Stimulated activated CD4-positive, alpha-beta T cell treated with anti-CD3 and anti-CD28 coated beads, Interleukin-1b, Interleukin-23, amount 100 ng/mL, for 24 hours (primary cell): ENCODE measurements at places on chromosomes 4 and X.

- no peak for DNase-seq
These were observed 473.4 kb downstream of the INPP4B start for GRCh38 chr4:142372530-142373260.

DNA sequence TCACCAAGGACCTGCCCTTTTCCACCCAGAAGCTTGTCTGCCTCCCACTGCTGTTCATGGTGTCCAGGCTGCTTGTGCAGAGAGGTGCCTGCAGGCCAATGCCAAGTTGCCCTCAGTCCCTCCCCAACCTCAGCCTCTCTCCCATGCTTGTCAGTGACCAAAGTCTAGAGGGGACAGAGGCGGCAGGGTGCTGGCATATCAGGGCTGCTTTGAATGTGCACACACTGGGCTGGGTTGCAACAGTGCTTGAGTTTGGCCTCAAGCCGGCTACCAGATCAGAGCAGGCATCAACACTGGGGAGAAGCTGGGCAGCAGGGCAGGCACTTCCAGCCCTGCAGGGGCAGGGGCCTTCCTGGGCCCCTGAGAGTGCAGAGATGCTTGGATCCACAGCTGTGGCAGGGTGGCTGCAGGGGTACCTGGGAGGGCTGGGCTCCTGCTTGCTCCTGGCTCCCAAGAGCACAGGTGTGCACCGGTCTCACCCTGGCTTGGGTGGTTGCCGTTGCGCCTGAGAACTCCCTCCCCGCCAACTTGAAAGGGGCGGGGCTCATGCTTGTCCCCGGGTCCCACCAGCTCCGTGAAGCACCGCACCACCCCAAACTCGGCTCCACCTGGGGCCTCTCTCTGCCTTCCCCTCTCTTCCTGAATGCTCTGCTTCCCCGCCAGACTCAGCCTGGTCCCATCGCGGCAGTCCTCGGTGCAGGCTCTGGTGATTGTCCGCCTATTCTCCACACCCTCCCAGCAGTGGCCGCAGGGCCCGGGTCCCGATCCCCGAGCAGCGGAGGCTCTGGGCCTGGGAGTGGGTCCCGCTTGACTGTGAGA is 1681.9 kb upstream of the ADGRL3 start:
- DNase-seq: no peak

DNA sequence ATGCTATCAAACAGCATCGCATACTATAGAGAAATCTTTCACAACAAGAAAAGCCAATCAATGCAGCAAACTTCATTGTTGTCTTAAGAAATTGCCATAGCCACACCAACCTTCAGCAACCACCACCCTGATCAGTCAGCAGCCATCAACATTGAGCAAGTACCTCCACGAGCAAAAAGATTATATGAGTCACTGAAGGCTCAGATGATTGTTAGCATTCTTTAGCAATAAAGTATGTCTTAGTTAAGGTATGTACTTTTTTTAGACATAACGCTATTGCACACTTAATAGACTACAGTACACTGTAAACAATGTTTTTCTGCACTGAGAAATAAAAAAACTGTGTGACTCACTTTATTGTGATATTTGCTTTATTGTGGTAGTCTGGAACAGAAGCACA is 37.8 kb upstream of the FUNDC1 start:
- no peak for DNase-seq

- DNase-seq: no peak
These were observed 11.5 kb upstream of the NKX1-1 start for GRCh38 chr4:1417522-1418390.

DNA sequence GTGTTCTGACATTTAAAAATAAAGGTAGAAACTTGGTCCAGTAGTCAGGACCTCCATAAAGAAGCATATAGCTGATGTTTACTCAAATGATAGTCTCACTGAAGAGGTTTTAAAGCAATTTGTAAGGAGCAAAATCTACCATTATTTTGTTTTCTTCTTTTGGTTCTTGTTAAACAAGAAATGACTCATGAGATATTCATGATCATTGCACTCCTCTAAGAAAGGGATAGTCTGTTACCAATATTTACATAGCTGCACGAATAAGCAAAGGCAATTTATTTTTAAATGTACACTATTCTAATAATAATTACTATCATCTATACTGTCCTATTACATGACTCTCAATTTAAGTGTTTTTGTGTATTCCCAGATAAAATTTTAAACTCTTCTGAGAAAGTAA is 397.9 kb downstream of the FAM47B start:
- no peak for DNase-seq

- DNase-seq: no peak
These were observed 11.8 kb downstream of the CLCN5 start for GRCh38 chrX:49934148-49934547.

DNA sequence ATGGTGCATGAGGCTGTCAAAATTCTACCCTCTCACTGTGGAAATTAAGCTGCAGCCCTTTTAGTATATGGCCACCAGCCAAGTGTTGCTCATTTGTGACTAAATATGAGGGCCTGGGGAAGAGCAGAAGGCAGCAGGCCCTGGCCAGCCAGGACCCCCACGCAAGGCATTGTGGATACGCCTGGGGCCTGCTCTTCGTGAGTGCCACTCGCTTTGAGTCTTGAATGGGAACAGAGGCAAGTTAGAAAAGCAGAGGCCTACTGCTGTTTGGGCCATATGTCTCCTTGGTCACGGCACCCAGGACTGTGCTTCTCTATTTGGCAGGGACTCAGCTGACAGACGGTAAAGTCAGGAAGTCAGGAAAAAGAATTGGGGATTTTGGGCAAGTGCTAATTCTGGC is 10.9 kb downstream of the RTL5 start:
- DNase-seq: no peak

- no peak for DNase-seq
These were observed 66.8 kb upstream of the NKX1-1 start for GRCh38 chr4:1472911-1473518.

GRCh38 chr4:186727977-186728519 is 4.4 kb upstream of the FAT1 start:
- DNase-seq: no peak

- no peak for DNase-seq
These were observed 33.9 kb downstream of the GPRIN3 start for GRCh38 chr4:89273741-89274141.

GRCh38 chr4:173270312-173271027 is 63.7 kb downstream of the HMGB2 start:
- DNase-seq: no peak

GRCh38 chr4:182231496-182231895 is 11.7 kb upstream of the TENM3 start:
- DNase-seq: no peak

- DNase-seq: no peak
These were observed 8.8 kb downstream of the EPHA5 start for GRCh38 chr4:65661471-65661870.

DNA sequence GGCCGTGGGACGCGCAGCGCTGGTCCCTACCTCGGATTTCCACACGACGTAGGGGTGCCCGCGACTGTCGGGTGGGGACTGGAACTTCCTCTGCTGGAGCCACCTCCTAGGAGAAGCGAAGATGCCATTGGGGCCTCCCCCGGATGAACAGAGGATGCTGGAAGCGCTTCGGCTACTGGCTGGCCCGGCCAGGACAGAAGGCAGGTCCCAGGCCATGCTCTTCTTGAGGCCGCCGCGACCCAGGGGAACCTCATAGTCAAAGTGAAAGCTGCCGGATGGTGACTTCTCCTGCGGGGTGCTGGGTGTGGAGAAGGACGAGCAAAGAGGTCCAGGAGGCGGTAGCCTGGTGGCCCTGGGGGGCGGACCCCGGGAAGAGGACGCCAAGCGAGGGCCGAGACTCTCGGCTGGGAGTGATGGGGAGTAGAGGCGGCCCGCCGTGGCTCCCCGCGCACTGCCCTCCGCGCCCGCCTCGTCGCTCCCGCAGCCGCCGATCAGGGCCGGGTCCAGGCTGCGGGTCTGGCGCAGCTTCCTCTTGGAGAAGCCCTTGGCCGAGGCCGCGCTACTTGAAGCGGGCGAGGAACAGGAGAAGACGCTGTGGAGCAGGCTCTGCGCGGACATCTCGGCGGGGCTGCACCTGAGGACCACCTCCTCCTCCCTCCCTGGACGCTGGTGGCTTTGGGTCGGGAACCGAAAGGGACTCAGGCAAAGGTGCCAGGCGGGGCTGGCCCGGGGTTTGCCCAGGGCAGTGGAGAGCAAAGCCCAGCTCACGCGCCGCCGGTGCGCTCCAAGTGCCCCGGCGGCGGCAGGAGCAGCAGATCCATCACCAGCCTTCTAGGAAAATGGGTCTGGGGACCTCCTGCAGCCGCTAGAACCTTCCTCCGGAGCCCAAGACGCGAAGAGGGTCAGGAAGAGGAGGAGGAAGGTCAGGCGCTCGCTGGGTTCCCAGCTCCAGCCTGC is 1.2 kb downstream of the ARHGAP6 start:
- DNase-seq: no peak

GRCh38 chr4:151004222-151004621 is 10.9 kb downstream of the LRBA start:
- no peak for DNase-seq

- no peak for DNase-seq
These were observed 1.7 kb downstream of the WDR45 start for GRCh38 chrX:49077941-49078340.

DNA sequence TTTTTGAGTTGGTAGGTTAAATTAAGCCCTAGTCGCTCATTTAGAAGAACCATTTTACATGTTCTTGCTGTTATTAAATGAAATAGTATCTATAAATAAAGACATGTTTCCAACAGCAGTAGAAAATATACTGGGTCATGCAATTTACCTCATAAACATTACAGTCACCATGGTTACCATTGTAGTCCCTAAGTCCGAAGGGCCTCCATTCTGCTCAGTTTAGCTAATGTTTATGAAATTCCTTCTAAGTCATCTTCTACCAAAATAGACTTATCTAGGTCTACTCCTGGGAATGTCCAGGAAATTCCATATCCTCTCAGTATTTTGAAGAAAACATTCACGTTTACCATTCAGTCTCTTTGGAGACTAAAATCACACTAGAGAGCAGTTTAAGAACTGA is 292.5 kb upstream of the DCAF8L1 start:
- DNase-seq: no peak

- DNase-seq: no peak
These were observed 70.7 kb downstream of the SUPT20HL2 start for GRCh38 chrX:24243188-24243587.

DNA sequence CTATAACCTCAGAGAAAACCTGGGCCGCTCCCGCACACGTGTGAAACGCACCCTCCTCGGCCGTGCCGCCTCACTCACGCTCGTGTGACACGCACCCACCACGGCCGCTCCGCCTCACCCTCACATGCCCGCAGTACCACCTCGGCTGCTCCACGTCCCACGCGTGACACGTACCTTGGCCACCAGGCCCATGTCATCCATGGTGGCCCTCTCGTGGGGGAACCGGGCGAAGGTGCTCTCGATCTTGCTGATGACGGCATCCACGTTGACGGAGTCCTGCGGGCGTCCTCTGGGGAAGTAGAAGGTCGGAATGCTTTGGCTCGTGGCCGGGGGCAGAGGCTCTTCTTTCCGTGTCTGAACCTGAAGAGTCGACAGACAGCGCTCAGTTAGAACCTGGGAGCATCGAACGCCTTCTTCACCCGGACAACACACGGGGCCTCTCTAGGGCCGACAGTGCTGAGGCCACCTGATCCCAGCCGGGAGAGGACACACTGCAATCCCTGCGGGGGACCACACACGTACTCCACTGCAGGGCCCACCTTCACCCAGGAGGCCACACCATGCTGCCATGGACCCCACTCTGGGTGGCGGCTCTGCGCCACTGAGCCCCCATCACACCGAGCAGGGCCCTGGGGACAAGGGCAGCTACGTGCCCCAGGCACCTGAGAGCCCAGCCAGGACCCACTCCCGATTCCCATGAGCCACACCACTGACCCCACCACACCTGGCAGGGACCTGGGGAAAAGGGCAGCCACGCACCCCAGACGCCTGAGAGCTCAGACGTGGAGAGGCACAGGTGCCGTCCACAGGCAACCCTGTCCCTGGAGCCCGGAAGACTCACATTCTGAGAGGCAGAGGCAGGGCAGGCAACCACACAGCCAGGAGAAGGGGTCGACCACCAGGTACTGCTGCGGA is 25.2 kb downstream of the PPP2R3B start:
- no peak for DNase-seq

DNA sequence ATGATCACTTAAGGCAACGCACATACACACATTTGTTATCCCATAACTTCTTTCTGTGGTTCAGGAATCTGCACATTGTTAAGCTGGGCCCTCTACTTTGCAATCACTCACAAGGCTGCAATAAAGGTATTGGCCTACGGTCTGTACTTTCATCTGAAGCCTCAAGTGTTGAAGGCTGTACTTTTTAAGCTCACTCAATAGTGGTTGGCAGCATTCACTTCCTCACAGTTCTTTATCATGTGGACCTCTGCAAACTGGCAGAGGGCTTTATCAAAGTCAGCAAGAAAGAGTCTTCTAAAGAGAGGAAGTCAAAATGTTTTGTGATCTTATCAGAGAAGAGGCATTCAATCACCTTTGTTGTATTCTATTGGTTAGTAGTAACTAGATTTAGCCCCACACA is 301.4 kb upstream of the EPHA5 start:
- DNase-seq: no peak

- no peak for DNase-seq
These were observed 3.9 kb downstream of the MTHFD2L start for GRCh38 chr4:74161666-74162450.

- DNase-seq: no peak
These were observed 35.4 kb upstream of the BCLAF3 start for GRCh38 chrX:20026278-20026677.

- DNase-seq: no peak
These were observed 33.6 kb upstream of the JADE1 start for GRCh38 chr4:128775916-128776315.

DNA sequence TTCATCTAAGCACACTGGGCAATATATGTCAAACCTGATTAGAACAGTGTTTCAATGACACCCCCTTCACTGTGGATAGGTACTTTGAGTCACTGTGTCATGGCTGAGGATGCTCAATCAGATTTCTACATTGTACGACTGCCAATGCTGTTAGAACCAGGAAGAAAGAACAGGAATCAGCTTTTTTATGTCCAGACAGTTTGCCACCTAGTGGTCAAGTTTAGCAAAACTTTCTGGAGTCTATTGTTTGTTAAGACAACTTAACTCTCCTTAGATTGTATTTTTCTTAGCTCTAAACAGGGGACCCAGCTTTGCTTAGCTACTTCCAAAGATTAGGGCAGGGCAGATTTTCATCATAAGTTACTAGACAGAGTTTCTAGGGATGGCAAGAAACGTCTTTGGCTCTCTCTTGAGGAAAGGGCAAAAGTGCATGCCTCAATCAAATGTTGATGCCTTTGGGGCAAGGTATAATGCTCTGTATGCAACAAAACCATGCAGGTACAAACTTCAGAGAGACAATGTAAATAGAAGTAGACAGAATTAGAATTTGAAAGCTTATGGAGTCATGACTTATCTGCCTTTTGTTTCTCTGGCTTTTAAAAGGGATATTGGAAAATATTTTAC is 40.5 kb upstream of the BMP3 start:
- DNase-seq: no peak

DNA sequence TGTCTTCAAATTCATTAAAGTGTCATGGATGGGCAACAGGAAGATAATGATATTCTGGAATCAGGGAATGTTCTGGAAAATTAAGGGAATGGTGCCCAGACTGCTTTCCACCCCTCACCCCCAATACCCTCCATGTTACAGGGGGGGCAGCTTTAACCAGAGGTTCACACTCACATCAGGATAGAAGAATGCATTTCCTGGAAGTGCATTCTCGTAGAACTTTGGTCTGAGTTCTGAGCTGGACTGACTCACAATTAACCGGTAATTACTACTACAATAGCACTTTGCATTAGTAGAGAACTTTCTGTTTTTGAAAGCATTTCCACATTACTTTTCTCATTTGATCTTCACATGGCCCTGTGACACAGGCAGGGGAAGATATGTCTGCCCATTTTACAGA is 52.5 kb upstream of the SHISA3 start:
- DNase-seq: no peak

GRCh38 chr4:10172278-10172921 is 55.8 kb upstream of the WDR1 start:
- DNase-seq: no peak

- no peak for DNase-seq
These were observed 248.9 kb downstream of the BCOR start for GRCh38 chrX:39848900-39849299.
